Spleen (tissue), 13 donors: ENCODE measurements at places on chromosomes 4 and X.
A peak's percentile ranks its signal among the peaks of the same experiment; 100 is the strongest.

GRCh38 chrX:139297638-139298037 lies 232.9 kb upstream of the F9 start:
- H3K4me3 ChIP-seq: no peak overlapping the region
- no peaks in the 10 kb centered on the region for H3K4me1 ChIP-seq
- H3K36me3 ChIP-seq: no peaks in the 10 kb centered on the region
- H3K27ac ChIP-seq: no peak overlapping the region
- H3K27me3 ChIP-seq: no peaks in the 10 kb centered on the region
- no peak for DNase-seq

DNA sequence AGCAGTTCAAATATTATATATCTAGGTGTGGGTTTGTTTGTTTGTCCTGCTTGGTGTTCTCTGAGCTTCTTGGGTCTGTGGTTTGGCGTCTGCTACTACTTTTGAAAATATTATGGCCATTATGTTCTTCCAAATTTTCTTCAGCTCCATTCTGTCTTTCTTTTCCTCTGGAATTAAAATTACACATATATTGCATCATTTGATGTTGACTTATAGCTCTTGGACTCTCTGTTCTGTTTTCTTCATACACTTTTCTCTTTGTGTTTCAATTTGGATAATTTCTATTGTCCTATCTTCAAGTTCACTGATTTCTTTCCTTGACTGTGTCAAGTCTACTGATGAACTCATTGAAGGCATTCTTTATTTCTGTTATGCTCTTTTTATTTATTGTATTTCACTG lies 65.2 kb upstream of the ZNF81 start:
- no peaks in the 10 kb centered on the region for H3K27me3 ChIP-seq
- DNase-seq: no peak
- no peaks in the 10 kb centered on the region for H3K4me1 ChIP-seq
- no peaks in the 10 kb centered on the region for H3K36me3 ChIP-seq
- H3K27ac ChIP-seq: no peak overlapping the region
- H3K4me3 ChIP-seq: no peak overlapping the region

DNA sequence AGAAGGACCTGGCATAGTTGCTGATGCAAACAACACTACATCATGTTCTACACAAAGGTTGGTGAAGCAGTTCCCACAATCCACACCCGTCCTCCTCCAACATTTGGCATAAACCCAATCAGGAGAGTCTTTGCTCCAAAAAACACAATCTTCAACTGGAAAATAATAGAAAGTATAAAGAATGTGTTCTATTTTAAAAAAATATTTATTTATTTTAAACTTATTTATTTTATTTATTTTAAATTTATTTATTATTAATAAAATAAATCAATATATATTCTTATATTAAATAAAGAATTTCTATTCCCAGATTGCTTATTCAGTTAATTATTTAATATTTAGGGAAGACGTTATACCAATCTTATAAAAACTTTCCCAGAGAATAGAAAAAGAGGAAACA lies 1753.7 kb upstream of the AGA start:
- no peak overlapping the region for H3K4me3 ChIP-seq
- DNase-seq: no peak

DNA sequence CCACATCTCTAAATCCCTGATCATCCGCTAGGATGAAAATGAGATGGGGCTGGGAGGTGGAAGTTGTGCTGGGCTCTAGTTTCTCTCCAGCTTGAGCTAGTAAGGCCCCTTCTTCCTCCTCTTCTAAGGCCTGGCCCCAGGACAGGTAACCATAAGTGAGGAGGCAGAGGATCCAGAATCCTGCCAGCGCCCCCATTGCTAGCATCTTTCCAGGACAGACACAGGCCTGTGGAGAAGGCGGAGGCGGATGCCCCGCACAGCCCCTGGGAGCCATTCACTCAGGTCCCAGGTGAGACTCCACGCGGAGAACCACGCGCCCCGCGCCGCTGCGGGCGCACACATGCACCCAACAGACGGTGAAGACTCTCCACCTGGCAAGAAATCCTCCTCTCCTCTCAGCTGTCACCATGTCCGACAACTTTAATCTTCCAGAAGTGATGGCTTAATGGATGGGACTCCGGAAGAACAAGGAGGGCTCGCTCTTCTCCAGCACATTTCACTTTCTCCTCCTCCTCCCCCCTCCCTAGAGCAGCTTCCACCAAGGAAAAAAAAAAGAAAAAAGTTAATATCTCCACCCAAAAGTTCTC lies 793 bp downstream of the ARSJ start:
- H3K4me1 ChIP-seq: peaks cover 24% of the 10 kb centered on the region
- peak; percentile 57 for DNase-seq
- no peak overlapping the region for H3K27ac ChIP-seq
- no peaks in the 10 kb centered on the region for H3K36me3 ChIP-seq
- peaks cover 7% of the 10 kb centered on the region for H3K27me3 ChIP-seq

DNA sequence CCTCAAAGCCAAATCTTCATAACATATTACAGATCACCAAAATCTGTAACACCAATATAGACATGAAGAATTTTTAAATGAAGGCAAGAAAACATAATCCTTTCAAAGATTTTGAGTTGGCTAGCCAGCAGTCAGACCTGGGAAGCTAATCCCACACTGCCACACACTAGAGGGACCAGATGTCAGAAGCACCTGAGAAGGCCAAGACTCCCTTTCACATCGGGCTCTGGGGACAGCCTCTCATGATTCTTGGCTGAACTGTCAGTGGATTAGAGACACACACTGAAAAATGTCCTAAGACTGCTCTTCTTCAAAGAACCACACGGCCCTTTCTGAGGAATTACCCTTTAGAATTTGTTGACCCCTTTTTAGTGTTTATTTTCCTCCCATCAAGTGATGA lies 28.2 kb upstream of the SPATA4 start:
- H3K27me3 ChIP-seq: no peaks in the 10 kb centered on the region
- H3K27ac ChIP-seq: no peak overlapping the region
- no peak for DNase-seq

GRCh38 chrX:103151799-103152198 lies 58.9 kb upstream of the NXF3 start:
- no peak overlapping the region for H3K4me3 ChIP-seq
- no peaks in the 10 kb centered on the region for H3K36me3 ChIP-seq
- H3K27me3 ChIP-seq: no peaks in the 10 kb centered on the region
- H3K4me1 ChIP-seq: no peaks in the 10 kb centered on the region

- no peak for DNase-seq
- H3K27me3 ChIP-seq: no peaks in the 10 kb centered on the region
- no peaks in the 10 kb centered on the region for H3K36me3 ChIP-seq
- H3K4me3 ChIP-seq: no peak overlapping the region
These were observed 6.4 kb upstream of the SLC10A6 start for GRCh38 chr4:86855572-86855971.

DNA sequence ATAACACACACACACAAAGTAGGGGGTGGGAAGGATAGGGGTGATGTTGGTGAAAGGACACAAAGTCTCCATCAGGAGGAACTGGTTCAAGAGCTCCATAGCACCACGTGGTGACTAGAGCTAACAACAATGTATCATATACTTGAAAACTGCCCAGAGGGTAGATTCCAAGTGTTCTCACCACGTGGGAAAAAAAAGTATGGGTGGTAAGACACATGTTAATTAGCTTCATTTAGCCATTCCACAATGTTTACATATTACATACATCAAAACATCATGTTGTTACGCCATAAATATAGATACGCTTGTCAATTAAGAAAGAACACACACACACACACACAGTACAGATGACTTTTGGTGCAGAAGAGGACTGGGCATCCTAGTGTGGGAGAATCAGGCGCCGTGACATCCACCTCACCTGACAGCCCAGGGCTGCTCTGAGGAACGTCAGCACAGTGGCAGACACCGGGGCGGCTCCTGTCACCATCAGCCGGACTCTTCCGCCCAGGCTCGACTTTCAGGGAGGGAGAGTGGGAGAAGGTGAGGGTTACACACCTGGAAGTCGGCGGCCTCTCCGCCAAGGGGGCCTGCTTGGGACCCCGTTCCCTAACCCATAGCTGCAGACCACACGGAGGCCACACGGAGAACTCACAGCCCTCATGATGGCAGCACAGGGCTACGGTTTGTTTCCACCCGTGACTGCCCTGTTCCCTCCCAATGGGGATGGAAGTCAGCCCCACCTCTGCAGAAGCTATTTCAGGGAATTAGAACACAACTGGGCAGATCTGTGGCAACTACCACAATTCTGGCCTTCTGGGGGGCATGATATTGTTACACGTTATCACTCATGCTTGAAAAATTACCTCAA lies 31.8 kb upstream of the CENPU start:
- H3K27ac ChIP-seq: no peak overlapping the region
- H3K27me3 ChIP-seq: no peaks in the 10 kb centered on the region
- DNase-seq: no peak
- H3K4me1 ChIP-seq: peaks cover 10% of the 10 kb centered on the region

DNA sequence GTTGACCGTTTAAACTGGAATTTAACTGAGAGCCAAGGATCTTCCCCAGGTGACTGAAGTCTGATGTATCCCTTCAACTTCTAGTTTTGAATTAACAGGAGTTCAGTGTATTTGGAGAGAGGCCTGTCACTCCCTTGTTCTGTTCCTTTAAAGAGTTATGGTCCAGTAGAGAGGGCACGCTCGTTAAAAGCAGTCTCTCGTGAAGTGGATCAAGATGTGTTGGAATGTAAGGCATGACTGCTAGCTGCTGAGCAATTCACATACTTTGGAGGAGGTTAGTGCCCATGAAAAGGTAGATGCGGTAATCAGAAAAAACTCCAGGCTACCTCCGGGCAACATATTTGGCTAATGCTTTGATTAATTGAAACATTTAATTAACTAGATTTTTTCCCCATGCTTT lies 65.7 kb downstream of the SHROOM2 start:
- no peak for DNase-seq
- H3K27me3 ChIP-seq: peaks cover 6% of the 10 kb centered on the region
- H3K4me1 ChIP-seq: no peaks in the 10 kb centered on the region
- no peak overlapping the region for H3K4me3 ChIP-seq
- H3K36me3 ChIP-seq: no peaks in the 10 kb centered on the region
- no peak overlapping the region for H3K27ac ChIP-seq

DNA sequence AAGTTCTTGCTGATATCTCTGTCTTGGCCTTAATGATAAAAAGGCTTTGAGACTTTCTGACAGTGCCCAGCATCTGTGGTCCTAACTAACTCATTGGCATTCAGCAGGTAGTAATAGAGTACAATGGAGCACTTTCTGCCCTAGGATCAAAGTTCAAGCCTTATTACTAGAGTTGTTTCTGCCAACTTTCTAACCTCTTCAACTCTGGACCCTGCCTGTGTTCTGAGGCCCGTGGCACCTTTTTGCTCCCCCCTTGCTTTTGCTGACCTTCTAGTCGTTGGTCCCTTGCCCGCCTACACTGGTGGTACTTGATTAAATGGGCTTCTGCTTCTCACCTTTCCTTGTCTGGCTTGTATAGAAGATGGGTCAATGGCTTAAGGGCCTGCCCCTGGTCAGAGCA lies 126.3 kb downstream of the PPARGC1A start:
- DNase-seq: no peak
- H3K27me3 ChIP-seq: no peaks in the 10 kb centered on the region
- H3K4me3 ChIP-seq: no peak overlapping the region
- H3K27ac ChIP-seq: no peak overlapping the region
- no peaks in the 10 kb centered on the region for H3K4me1 ChIP-seq

GRCh38 chr4:19195696-19196095 lies 1056.0 kb upstream of the SLIT2 start:
- H3K27me3 ChIP-seq: no peaks in the 10 kb centered on the region
- no peak overlapping the region for H3K27ac ChIP-seq
- no peaks in the 10 kb centered on the region for H3K4me1 ChIP-seq
- H3K36me3 ChIP-seq: no peaks in the 10 kb centered on the region

DNA sequence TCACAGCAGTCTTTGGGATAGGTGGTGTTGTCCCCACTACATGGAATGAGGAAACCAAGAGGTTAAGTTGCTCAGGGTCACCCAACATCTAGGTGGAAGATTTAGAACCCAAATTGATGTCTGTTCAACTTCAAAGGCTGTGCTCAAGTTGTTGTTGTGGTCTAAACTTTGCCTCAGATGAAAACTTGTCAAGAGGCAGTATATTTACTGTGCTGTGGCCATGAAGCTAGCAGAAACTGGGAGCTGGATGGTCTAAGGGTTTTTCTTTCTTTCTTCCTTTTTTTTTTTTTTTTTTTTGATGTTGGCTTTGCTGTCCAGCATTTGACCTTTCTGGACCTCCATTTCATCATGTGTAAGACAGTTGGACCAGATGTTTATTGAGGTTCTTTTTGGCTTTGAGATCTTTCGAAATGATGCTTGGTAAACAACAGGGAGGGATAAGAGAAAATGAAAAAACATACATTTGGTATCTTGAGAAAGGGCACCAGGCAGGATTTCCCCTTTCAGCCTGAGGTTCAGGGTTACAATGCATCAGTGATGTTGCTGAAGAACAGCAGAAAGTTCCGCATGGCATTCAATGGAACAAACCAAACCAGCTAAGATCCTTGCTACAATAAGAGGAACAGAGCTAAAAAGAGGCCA lies 166.2 kb upstream of the RPS6KA3 start:
- no peak for DNase-seq
- H3K27me3 ChIP-seq: no peaks in the 10 kb centered on the region
- no peaks in the 10 kb centered on the region for H3K4me1 ChIP-seq
- H3K4me3 ChIP-seq: no peak overlapping the region

- no peak overlapping the region for H3K27ac ChIP-seq
- peaks cover 30% of the 10 kb centered on the region for H3K4me1 ChIP-seq
- no peaks in the 10 kb centered on the region for H3K36me3 ChIP-seq
- H3K4me3 ChIP-seq: no peak overlapping the region
- H3K27me3 ChIP-seq: no peaks in the 10 kb centered on the region
These were observed 21.4 kb upstream of the SEL1L3 start for GRCh38 chr4:25884031-25884782.

DNA sequence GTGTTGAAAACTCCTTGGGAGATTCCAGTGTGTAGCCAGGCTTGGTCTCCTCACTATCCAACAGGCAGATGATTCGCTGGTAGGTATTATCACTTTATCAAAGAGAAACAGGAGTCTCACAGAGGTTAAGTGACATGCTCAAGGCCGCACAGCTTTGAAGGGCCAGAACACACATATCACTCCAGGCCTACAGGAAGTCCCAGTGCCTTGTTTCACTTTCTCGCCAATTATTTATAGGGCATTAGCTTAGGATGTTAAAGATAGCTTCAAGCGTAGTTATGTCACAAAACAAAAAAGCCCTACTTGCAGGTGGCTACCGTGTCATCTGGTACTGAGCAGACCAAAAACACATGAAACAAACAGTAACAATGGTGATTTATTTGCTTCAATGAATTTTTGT lies 13.2 kb downstream of the ATP8A1 start:
- DNase-seq: no peak
- peak overlapping the region; percentile 37 for H3K27ac ChIP-seq
- peaks cover 64% of the 10 kb centered on the region for H3K4me1 ChIP-seq
- H3K4me3 ChIP-seq: no peak overlapping the region
- H3K36me3 ChIP-seq: no peaks in the 10 kb centered on the region

GRCh38 chr4:139910106-139910505 lies 243.9 kb downstream of the MAML3 start:
- H3K27me3 ChIP-seq: no peaks in the 10 kb centered on the region
- no peak for DNase-seq
- H3K36me3 ChIP-seq: no peaks in the 10 kb centered on the region
- H3K27ac ChIP-seq: no peak overlapping the region

DNA sequence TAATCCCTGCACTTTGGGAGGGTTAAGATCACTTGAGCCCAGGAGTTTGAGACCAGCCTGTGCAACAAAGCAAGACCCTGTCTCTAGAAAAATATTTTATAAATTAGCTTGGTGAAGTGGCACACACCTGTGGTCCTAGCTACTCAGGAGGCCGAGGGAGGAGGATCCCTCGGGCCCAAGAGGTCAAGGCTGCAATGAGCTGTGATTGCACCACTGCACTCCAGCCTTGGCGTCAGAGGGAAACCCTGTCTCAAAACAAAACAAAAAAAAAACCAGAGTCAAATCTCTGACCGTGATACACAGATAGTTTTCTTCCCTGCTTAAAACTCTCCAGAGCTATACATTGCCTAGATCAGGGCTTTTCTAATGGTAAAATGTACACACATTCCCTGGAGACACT lies 53.5 kb downstream of the CHST7 start:
- no peak for DNase-seq
- H3K27me3 ChIP-seq: no peaks in the 10 kb centered on the region
- H3K27ac ChIP-seq: peak overlapping the region; percentile 83
- peaks cover 41% of the 10 kb centered on the region for H3K4me1 ChIP-seq
